Suppressor macrophage treated with lipopolysaccharide for 1 hour (primary cell): ENCODE measurements at places on chromosomes 16 and 17.

GRCh38 chr16:48608452-48608851 lies 1.5 kb downstream of the N4BP1 start:
- DNase-seq = peak; percentile 81

DNA sequence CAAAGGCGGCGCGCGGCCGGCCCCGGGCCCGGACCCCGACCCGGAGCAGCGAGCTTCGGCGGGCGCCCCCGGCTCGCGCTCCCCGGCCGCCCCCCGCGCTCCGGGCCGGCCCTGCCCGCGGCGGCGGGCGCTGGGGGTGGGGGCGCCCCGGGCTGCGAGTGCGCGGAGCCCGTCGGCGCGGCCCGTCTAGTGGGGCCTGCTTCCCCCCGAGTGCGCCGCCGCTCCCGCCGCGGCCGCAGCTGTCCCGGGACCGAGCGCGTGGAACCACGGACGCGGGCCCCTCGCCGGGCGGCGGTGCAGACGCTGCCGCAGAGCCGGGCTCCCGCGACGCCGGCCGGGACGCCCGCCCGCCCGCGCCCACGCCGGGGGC lies 308 bp downstream of the ADCY9 start:
- no peak for DNase-seq

- DNase-seq = no peak
These were observed 27.2 kb downstream of the MAP2K4 start for GRCh38 chr17:12047681-12048376.

GRCh38 chr17:36703860-36704266 lies 102.5 kb downstream of the MRM1 start:
- peak; percentile 59 for DNase-seq

DNA sequence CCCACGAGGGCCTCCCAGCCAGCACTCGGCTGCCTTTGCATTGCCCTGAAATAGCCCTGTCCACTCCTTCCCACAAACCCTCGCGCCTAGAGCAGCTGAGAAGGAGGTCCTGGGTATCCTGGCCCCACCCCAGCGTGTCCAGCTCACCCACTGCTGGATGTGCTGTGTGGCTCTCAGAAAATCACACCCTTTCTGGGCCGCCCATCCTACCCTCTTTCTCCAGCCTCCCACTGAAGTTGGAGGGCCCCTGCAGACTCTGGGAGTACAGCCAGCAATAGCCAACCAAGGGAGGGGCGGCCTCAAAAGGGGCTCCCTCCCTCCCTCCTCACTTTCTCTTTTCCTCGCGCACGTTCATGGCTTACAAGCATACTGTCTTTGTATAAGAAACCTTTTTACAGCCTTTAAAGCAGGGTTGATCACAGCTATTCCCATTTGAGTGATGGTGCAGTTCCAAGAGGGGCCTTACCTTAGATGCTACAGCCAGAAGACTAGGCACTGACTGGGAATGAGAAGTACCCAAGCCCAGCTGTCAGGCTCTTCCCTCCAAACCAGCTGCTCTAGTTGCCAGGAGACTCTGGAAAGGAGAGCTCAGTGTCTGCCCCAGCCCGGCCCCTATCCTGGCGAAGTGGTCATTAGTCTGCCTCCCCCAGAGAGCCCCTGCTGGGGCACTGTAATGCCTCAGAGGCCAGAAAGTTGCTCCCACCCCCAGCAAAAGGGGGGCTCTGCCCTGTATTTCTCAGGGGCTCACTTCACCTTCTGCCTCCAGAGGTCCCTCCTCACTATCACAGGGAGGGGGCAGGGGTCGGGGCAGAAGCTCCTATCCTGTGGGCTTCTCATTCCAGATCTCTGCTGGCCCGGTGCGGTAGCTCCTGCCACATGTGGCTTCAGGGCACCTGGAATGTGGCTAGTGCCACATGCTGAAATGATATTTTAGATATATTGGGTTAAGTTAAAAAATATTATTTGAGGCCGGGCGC lies 38.1 kb downstream of the DCAKD start:
- no peak for DNase-seq

DNA sequence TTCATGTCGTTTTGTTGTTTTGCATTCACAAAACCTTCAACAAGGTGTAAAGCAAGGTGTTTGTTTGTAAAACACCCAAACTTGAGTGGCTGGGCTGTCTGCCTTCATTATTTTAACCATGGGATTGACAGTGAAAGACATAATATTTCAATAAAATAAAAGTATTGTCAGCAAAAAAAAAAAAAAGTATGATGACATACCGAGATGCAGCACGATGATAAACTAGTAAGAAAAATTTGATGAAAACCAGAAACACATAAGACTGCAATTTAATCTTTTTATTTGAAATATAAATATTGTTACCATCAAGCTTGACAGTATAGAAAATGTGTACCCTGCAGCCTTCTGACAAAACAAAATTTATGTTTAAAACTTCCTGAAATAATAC lies 419.3 kb upstream of the DYNLRB2 start:
- no peak for DNase-seq

GRCh38 chr17:74245871-74246270 lies 28.2 kb upstream of the DNAI2 start:
- peak; percentile 74 for DNase-seq

GRCh38 chr16:88810912-88811768 lies 588 bp downstream of the APRT start:
- DNase-seq = peak; percentile 77

DNA sequence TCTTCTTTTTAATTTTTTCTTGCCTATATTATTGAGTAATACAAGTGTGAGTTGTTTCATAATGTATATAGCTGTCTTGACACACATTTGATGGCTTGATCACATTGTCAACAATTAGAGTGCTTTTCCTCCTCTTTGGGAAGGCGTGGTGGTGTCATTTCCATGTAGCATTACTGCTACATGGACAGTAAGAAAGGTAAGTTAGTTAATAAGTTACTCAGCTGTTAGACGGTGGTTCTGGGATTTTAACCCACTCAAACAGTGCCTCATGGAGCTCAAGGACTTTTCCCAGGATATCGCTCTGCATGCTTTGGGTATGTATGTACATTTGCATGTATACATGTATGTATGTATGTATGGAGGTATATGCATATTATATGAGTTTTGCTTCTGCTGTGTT lies 94.6 kb downstream of the HAPSTR1 start:
- DNase-seq = no peak

GRCh38 chr16:1916640-1916990 lies 1.6 kb downstream of the HS3ST6 start:
- DNase-seq = no peak

DNA sequence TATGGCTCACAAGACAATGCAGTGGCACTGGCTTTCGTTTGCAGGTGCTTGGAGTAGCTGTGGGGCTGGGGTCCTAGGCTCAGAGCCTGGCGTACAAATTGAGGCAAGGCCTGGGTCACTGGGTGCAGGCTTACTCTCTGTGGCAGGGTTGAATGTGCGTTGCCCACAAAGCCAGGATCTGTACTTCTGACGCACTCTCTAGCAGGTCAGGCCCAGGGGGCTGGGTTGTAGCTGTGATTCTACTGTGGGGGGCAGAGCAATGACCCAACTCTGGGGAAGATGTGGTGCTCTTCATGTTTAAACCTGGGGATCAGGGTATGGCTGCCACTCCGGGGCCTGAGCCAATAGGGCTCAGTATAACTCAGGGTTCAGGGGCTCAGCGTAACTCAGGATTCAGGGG lies 6.4 kb upstream of the PRSS21 start:
- no peak for DNase-seq

GRCh38 chr16:74637742-74638453 lies 28.8 kb downstream of the RFWD3 start:
- DNase-seq = no peak

GRCh38 chr16:72428681-72429376 lies 256.9 kb upstream of the PMFBP1 start:
- DNase-seq = no peak

- no peak for DNase-seq
These were observed 2.6 kb downstream of the GGT6 start for GRCh38 chr17:4557626-4558346.

- no peak for DNase-seq
These were observed 80.4 kb downstream of the PGS1 start for GRCh38 chr17:78458736-78459335.

GRCh38 chr16:56986361-56986760 lies 3.0 kb upstream of the NLRC5 start:
- no peak for DNase-seq

GRCh38 chr16:87186446-87186845 lies 130.7 kb downstream of the C16orf95 start:
- no peak for DNase-seq

GRCh38 chr17:65158041-65158440 lies 20.9 kb downstream of the RGS9 start:
- DNase-seq = peak; percentile 20

- no peak for DNase-seq
These were observed 1.6 kb upstream of the GLP2R start for GRCh38 chr17:9824094-9824493.
